ENCODE measurements at places on chromosomes 2 and 18. TPM values are rescaled to one million over a fixed set of nuclear protein-coding genes. Genes with fewer than 3 reads are reported as not detected.

Gene POTEJ
- total RNA-seq, result not detected

Gene PRSS56
- not detected for total RNA-seq

Gene EVA1A
- 0.41 TPM for total RNA-seq

Gene CHRND
- not detected for total RNA-seq

Gene SP110
- 10.5 TPM for total RNA-seq

Gene FSHR
- total RNA-seq, result not detected

Gene ANKRD62
- not detected for total RNA-seq

DNA sequence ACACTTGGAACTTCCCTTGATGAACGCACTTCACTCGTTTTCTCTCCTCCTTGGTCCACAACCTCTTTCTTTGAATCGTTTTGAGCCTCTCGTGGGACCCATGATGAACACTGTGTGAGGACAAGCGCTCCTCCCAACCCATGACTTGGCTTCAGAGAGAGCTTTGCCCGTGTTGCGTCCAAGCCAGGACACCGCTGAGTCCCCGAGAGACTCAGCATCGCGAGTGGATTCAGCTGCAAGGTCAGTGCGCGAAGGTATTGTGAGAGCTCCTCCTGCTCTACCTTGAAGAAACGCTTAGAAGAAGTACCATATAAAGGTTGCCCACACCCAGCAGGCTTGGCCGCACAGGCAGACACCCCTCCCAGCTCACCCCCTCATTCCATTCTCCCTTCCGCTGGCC, 58.7 kb downstream of the ZNF516 start:
- DNase-seq, result no peak

DNA sequence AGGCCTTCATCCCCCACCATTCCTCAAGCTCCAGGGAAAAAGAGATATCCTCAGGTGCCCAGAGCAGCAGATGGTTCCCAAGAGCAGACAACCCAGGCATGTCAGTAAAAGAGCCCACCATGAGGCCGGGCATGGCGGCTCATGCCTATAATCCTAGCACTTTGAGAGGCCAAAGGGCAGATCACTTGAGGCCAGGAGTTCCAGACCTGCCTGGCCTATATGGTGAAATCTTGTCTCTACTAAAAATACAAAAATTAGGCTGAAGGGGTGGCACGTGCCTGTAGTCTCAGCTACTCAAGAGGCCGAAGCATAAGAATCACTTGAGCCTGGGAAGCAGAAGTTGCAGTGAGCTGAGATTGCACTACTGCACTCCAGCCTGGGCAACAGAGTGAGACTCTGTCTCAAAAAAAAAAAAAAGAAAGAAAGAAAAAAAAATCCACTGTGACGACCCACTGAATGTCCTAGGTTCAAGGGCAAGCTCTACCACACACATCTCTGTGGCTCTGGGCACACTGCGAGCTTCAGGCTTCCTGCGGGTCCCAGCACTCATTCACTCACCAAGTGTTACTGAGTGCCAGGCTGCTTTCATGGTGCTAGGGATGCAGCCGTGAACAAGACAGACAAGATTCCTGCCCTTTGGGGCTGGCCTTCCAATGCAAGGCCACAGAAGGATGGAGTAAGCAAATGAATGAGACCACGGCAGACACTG, 6.5 kb upstream of the DUSP2 start:
- DNase-seq, result no peak

- DNase-seq, result no peak
Observed at GRCh38 chr2:3307236-3307635, 70.4 kb downstream of the EIPR1 start.

- no peak for DNase-seq
Observed at GRCh38 chr2:43101751-43102150, 124.7 kb downstream of the ZFP36L2 start.

DNA sequence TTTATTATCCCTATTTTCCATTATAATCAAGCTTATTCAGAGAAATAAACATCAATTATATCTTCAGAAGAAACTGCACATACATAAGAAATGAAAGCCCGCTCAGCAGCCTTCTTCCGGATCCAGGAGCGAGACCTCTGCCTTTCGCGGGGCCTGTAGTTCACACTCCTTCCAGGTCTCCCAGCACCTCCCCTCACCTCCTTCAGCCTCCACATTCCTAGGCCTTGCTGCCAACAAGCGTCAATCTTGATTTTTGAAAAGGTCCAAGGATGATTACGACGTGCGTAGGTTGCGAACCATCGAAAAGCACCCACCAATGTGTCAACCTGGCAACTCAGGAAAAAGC, 355 bp upstream of the KIDINS220 start:
- DNase-seq, result no peak

- DNase-seq, result no peak
Observed at GRCh38 chr2:21379140-21379539, 255.4 kb downstream of the TDRD15 start.
